SHP77 treated with DMSO at 0.1 percent for 48 hours (cell line): ENCODE measurements at places on chromosomes 4 and X.

DNA sequence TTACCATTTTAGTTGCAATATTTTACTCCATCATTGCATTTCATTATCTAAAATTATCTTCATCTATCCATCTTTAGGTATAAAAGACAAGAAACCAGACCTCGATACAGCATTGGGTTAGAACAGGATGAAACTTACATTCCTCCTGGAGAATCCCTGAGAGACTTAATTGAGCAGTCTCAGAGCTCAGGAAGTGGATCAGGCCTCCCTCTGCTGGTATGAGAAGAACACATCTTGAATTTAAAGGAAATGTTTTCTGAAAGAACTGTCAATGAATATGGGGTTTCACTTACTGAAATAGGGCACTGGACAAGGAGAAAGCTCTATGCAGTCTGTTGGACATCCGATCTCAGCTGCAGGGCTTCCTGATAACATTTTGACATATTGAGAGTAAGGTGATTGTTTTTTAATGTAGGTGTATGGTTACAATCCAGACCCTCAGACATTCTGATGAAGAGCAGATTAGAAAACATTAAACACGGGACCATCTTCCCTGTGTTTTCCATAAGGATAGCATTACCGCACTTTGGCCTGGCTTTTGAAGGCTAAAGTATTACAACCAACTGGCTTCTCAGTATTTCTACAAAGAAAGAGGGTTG is 367.2 kb downstream of the BMPR1B start:
- no peak for DNase-seq

- DNase-seq = no peak
Observed at GRCh38 chr4:80182237-80182866, 15.0 kb upstream of the PRDM8 start.

GRCh38 chr4:79182209-79182608 is 143.7 kb downstream of the NAA11 start:
- DNase-seq = no peak

DNA sequence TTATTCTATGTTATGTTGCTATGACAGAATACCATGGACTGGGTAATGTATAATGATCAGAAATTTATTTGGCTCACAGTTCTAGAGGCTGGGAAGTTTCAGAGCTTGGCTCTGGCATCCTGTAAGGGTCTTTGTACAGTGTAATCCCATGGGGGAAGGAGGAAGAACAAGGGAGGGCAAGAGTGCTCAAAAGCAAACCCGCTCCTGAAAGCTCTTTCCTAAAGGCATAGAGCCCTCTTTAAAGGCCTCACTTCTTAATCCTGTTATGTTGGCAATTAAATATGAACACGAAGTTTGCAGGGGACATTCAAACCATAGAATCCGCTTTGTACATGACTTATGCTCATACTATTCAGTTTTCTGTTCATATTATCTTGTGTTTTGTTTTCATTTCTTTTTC is 191.3 kb upstream of the CTSO start:
- DNase-seq = no peak

DNA sequence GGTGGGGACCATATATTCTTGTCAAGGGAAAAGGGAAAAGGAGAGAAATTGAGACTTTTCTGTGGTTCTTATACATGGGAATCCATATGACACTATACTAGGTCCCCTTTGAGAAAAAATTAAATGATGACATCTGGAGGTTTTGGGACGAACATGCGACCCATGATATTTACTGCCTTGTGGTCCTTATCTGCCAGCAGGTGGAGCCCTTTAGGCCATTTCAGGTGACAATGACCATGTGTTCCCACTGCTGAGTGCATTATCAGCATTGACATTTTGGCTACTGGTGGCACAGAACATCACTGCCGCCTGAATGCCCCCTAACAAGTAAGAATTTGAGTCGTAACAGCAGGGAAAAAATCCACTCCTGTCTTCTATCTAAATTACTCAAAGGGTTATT is 843.4 kb downstream of the FSTL5 start:
- no peak for DNase-seq

GRCh38 chr4:76974150-76974549 is 24.6 kb downstream of the SEPTIN11 start:
- no peak for DNase-seq

- DNase-seq = no peak
Observed at GRCh38 chr4:85889314-85889713, 414.4 kb downstream of the ARHGAP24 start.

DNA sequence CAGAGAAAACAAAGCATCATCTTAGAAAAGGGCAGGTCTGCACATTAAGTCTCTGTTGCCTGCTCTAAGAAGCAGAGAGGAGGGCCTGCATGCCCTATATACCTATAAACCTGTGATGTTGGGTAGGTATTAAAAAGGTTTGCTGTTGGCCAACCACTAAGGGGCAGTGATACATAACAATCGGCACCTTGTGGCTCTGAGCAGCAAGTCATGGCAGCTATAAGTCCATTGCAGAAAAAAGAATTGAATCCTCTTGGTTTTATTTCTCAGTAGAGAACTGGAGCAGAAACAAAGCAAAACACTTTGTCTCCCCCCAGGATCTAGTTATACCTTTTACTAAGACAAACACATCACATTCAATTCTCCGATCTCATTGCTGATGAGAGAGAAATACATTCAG is 1364.4 kb downstream of the STIM2 start:
- DNase-seq = no peak

GRCh38 chrX:19514791-19515614 is at the start of gene MAP3K15:
TSS of gene MAP3K15 (minus strand) at chrX:19515508. CDS start at chrX:19515261, 247 bp downstream.
- DNase-seq = no peak

DNA sequence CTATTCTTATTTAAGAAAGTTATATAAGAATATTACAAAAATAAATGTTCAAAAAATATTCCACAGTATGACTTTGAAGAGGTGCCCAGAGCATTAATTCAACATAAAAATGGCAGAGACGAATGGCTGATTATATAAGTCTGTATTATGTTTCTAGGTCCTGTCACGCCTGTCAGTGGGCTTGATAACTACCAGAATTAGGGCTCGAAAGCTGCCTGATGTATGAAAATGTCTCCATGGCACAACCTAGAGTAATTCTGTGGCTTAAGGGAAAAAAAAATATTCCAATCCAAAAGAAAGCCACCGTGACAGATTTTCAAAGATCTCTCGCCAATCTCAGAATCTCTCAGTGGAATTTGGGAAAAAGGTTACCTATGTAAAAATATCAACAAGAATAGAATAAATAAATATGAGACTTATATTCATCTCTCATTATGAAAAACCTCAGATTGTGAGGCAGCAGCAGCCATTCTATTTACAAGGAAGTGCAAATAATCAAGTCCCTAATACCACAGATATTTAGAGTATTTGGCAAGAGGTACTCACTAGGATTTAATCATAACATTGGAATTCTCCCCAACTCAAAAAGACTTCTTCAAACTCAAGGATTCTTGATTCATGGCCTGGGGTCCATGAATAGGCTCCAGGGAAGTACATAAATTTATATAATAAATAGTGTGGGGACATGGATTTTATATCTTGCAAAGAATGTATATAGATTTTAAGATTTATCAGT is 489.1 kb upstream of the INTU start:
- DNase-seq = no peak
